ENCODE measurements at places on chromosomes 5 and 9.

- DNase-seq: no peak
Measured at GRCh38 chr5:138726848-138727247, 26.4 kb upstream of the CTNNA1 start.

- DNase-seq: no peak
Measured at GRCh38 chr9:94909250-94909894, 182.9 kb downstream of the AOPEP start.

GRCh38 chr5:39513236-39513635, 88.5 kb upstream of the DAB2 start:
- no peak for DNase-seq

GRCh38 chr9:91221332-91221731, 140.4 kb downstream of the AUH start:
- DNase-seq: no peak

GRCh38 chr9:134820901-134821300, 59.7 kb upstream of the FCN2 start:
- DNase-seq: no peak

DNA sequence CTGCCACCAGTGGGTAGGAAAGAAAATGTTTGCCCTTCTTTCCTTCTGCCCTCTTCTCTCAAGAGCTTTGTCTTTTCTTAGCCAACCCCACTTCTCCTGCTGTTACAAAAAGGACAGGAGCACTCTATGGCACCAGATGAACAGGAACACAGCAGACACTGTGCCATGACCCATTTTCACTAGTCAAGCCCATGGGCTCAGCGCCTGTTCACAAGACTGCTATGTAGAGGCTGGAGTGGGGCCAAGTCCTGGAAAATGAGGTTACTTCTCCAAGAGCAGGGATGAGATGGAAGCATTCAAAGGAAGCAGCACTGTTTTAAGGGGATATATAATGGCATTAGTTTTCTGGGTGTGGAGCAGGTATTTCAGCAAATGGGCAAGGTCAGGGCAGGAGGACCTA, 46.8 kb upstream of the GRAMD2B start:
- no peak for DNase-seq

GRCh38 chr9:108048406-108049025, 558.9 kb upstream of the KLF4 start:
- DNase-seq: no peak

DNA sequence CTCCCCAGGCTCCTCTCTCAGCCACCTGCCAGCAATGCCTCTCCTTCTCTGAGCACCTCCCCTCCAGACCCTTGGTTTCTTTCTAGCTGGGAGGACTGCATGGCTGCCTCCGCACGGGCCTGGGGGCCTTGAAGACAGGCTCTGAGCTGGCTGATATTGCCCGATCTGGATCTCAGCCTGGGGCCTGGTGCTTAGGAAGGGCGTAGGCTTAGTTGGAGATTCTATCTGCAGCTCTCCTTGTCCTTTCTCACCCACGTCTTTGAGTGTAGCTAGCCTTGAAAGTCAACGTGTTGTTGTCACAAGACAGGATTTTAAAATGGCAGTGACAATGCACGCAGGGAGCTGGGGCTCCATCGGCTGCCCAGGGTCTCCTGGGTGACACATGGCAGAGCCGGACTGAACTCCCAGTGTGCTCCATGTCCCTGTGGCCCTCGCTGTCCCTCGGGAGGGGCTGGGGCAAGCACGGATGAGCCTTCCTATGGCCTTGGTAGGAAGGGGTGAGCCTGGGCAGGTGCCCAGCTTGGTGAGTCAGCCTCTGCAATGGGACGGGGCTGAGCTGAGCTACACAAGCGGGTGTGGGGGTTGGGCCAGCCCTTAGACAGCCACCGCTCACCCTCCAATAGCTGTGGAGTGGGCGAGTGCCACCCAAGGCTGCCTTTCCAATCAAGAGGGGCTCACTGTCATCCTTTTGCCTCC, 9.4 kb downstream of the ADAMTSL2 start:
- no peak for DNase-seq

- DNase-seq: no peak
Measured at GRCh38 chr5:96070622-96071225, 109.1 kb upstream of the ELL2 start.

DNA sequence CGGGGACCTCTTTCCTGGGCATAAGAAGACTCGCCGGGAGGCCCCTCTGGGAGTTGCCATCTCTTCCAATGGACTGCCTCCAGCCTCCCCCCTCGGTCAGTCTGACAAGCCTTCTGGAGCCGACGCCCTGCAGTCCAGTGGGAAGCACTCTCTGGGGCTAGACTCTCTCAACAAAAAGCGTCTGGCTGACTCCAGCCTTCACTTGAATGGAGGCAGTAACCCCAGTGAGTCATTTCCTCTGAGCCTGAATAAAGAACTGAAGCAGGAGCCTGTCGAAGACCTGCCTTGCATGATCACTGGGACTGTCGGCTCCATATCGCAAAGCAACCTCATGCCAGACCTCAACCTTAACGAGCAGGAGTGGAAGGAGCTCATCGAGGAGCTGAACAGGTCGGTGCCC, 28.4 kb upstream of the LTC4S start:
- no peak for DNase-seq

All from epithelial cell of proximal tubule (primary cell).